ENCODE measurements at places on chromosomes 3 and 15.

DNA sequence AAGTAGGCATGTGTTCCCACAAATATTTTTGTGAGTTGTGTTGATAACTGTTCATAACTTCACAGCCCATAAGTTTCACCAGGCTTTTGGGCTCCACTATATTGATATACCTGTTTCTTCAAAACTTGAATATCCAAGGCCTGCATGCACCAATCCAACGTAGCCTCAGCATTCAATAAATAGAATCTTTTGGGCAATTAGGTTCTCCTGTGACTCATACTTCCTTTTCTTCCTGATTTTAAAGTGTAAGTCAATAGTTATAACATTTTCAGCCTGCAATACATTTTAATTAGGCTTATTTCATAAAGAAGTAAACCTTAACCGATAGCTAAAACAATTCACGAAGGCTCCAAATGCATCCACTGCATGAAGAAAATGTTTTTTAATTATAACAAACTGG, 97.8 kb upstream of the SPRED1 start:
- DNase-seq = no peak

- DNase-seq = no peak
These were observed 237.9 kb downstream of the SNRPN start for GRCh38 chr15:25192651-25193050.

DNA sequence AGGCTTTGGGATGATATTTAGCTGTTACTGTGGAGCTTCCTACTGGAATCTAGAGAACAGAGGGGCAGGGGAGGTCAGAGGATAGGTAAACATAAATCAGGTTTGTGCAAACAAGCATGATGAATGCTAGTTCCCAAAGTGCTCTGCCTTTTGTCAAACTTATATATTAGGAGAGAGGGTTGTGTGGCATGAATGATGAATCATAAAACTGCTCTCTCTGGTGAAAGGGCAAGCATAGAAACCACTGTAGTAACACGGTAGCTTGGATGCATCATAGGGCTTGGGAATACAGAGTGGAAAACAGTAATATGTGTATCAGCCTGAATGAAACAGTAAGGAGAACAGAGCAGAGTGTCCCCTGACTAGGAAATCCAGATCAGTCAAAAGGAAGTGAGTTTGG, 486.7 kb downstream of the IL5RA start:
- DNase-seq = no peak

- no peak for DNase-seq
These were observed 39.6 kb downstream of the CMSS1 start for GRCh38 chr3:99857278-99857677.

GRCh38 chr3:172517859-172518466, 5.3 kb downstream of the TNFSF10 start:
- no peak for DNase-seq

Measured in muscle of arm (tissue), 14 donors.